Stimulated activated CD8-positive, alpha-beta memory T cell treated with anti-CD3 and anti-CD28 coated beads, Interleukin-15, amount 100 ng/mL, for 4 hours (primary cell): ENCODE measurements at places on chromosomes 16 and 17.

DNA sequence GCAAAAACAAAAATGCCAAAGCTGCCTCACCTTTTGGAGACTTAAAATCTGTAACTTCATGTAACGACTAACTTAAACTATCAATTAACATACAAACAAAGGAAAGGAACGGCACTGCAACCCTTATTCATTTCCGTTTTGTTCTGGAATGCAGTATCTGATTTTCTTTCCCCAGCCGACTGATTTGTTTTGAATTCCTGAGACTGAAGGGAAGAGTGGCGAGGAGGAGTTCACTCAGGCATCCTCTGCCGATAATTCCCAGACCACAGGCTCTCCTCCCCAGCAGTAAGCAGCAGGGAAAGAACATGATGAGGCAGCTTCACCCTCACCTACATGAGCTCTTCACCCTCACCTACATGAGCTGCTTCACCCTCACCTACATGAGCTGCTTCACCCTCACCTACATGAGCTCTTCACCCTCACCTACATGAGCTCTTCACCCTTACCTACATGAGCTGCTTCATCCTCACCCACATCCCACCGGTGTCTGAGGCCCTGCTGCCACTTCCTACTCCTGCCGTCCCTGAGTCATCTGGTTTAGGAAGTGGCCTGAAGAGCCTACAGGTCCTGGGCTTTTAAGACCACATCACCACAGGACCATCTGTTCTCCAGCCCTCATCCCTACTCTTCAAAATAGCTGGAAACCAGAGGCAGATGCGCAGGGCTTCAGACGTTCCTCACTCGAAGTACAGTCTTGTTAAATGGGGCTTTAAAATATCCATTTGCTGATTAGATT, 168.0 kb upstream of the RPH3AL start:
- DNase-seq = no peak

DNA sequence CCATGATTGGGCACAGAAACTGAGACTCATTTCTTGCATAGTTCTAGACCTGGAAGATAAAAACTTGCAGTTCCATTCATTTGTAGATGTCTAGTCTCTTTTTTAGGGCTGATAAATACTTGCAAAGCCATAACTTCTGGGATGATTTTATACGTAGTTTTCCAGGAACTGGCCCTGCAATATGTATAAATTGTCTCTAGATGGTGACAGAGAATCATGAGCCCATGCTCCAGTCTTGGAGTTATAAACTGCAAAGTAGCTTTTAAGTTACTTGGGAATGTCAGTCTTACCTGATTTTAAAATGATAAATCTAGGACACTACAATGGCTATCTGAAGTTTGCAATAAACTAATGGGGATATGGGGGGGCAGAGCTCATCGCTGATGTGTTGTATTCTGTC, 3.0 kb upstream of the ADAMTS18 start:
- DNase-seq = no peak

DNA sequence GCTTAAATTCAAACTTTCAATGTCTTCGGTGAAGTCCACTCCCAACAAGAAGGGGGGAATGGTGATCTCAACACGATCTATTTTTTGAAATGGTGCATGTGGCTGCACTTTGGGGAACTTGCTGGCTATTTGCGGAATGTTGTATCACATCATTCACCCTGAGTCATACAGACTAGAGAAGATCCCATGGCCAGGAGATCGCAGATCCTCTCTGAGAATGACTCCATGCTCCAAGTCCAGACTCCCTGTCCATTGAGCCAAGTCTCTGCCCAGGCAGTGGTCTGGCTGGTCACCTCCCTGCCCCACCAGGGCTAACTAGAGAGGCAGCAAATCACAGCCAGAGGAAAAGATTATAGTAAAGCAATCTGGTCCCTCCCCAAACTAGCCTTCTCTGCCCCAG, 120.6 kb downstream of the XYLT1 start:
- DNase-seq = no peak

DNA sequence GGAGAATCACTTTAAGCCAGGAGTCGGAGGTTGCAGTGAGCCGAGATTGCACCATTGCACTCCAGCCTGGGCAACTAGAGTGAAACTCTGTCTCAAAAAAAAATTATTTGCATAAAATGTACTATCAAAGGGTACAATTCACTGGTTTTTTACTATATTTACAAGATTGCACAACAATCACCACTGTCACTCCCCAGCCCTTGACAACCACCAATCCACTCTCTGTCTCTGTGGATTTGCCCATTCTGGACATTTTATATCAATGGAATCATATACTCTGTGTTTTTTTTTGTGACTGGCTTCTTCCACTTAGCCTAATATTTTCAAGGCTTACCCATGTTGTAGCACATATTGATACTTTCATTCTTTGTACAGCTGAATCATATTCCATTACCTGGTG, 18.8 kb downstream of the TBX2 start:
- no peak for DNase-seq

DNA sequence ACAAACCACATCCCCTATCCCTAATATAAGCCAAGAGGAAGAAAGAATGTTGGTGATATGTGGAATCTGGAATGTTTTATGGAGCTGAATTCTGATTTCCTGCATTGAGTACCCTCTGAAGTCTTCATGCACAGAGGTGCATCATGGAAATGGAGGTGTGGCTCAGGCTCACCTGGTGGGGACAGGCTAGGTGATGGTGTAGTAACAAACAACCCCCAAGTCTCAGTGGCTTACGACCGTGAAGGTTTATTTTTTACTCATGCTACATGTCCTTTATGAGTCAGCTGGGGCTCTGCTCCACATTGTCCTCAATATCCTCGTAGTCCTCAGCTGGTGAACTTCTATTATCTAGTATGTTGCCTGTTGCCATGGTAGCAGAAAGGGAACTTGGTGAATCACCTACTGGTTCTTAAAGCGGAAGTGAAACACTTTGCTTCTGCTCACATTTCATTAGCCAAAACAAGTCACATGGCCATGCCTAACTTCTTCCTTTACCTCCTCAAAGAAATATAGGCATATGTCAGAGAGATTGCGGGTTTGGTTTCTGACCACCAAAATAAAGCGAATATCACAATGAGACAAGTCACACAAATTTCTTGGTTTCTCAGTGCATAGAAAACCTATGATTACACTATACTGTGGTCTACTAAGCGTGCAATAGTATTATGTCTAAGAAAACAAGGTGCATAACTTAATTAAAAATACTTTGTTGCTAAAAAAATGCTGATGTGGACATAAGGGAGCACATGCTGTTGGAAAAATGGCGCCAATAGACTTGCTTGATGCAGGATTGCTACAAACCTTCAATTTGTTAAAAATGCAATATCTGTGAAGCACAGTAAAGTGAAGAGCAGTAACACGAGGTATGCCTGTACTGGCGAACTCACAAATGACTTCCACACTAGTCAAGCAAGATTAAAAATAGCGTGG, at the start of gene PMFBP1:
PMFBP1 (minus strand) TSS at position 51 of the 930 bp plus-strand sequence. CDS start 947 bp downstream, outside the sequence.
- DNase-seq = no peak

- no peak for DNase-seq
These were observed at the start of gene KRTAP1-4 for GRCh38 chr17:41029633-41030245. TSS of gene KRTAP1-4 (minus strand) at chr17:41030195. CDS start at chr17:41030078, 117 bp downstream.

- no peak for DNase-seq
These were observed 731 bp upstream of the EXOC7 start for GRCh38 chr17:76104140-76104895.

- DNase-seq = no peak
These were observed 2.0 kb upstream of the PMFBP1 start for GRCh38 chr16:72173997-72174396.

GRCh38 chr17:37233036-37233435, 142.7 kb upstream of the C17orf78 start:
- DNase-seq = no peak

- no peak for DNase-seq
These were observed 97.1 kb upstream of the RPRML start for GRCh38 chr17:47076171-47076570.

DNA sequence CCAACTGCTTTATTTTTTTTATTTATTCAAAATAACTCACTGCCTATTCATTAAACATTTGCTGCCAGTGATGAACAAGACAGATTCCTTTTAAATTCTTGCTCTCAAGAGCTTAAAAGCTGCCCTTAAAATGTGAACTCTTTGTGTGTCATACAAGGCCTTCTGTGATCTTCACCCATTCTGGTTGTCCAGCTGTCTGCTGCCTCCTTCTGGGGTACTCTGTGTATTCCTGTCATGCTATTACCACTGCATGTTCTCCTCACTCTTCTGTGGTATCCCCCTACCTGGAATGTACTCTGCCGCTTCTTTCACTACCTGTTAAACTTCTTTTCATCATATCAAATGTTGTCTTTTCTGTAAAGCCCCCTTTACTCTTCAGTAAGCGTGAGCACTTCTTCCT, 165.8 kb downstream of the CHD9 start:
- DNase-seq = no peak

- no peak for DNase-seq
These were observed 5.2 kb downstream of the KCNG4 start for GRCh38 chr16:84234321-84235241.

GRCh38 chr17:15475631-15476354, 8.4 kb upstream of the CDRT4 start:
- DNase-seq = no peak

DNA sequence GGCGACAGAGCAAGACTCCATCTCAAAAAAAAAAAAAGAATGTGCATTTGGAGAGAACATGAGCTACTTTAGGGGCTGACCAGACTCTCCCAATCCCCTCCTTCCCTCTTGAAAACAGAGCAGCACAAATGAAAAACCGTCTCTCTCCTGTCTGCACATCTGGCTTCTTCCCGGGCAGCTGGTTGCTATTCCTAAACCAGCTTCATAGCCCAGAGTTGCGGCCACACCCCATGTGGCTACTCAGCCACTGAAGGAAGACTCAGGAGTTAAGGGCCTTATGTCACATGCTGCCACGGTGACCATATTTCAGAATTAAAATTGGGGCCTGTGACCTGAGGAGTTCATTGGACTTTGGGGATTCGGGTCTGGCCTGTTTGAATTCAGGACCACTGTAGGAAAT, 48.3 kb downstream of the KATNIP start:
- DNase-seq = no peak

DNA sequence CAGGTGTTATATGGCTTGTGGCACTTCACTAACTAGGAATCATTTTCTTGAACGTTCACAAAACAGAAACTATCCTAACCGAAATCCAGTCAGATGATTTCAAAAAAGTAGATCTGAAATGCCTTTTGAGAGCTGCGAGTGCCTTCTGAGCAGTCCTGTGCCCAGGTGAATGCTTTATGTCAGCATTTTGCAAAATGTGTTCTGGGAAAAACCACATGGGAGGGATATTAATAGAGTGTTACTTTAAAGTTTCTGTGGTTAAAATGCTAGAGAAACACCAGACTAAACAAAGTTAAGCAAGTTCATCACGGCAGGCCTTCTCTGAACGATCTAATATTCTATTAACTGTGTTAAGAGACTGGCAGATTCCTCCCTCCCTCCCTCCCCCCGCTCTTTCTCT, 15.8 kb upstream of the RGS9 start:
- no peak for DNase-seq
